Ascending aorta (tissue), 2 donors: ENCODE measurements at places on chromosomes 12 and 14. TPM values are rescaled to one million over a fixed set of nuclear protein-coding genes. Genes with fewer than 3 reads are reported as not detected.

DNA sequence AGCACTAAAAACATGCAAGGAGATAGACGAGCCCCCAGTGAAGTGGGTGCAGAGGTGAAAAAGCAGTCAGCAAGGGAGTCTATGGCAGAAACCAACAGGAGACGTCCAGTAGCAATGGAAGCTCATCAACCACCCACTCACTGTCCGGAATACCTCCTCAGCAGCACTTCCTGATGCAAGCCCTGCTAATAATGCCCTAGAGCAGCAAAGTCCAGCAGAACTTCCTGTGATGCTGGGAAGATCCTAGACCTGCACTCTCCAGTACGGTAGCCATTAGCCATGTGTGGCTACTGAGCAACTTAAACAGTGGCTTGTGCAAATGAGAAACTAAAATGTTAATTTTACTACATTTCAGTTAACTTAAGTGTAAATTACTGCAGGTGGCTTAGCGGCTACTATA lies 11.0 kb downstream of the SERPINA9 start:
- H3K36me3 ChIP-seq: no peaks in the 10 kb centered on the region
- H3K27me3 ChIP-seq: no peaks in the 10 kb centered on the region
- peak; percentile 2 for DNase-seq
- no peak overlapping the region for H3K4me3 ChIP-seq
- no peak overlapping the region for H3K27ac ChIP-seq
- no peaks in the 10 kb centered on the region for H3K4me1 ChIP-seq

- no peak overlapping the region for H3K27ac ChIP-seq
- no peaks in the 10 kb centered on the region for H3K27me3 ChIP-seq
- no peaks in the 10 kb centered on the region for H3K36me3 ChIP-seq
- no peak for DNase-seq
- no peak overlapping the region for H3K4me3 ChIP-seq
Measured at GRCh38 chr12:1616233-1617066, 12.6 kb upstream of the WNT5B start.

- H3K4me3 ChIP-seq: peak within 1 kb of the TSS; percentile 84
- H3K4me1 ChIP-seq: peaks cover 14% of the 10 kb centered on the region
- H3K27me3 ChIP-seq: no peaks in the 10 kb centered on the region
- no peaks in the 10 kb centered on the region for H3K36me3 ChIP-seq
- H3K27ac ChIP-seq: peak within 1 kb of the TSS; percentile 50
Measured at GRCh38 chr14:94173885-94174603, at the start of gene PPP4R4. TSS of gene PPP4R4 (plus strand) at chr14:94174322. CDS start at chr14:94174466, 144 bp downstream.

GRCh38 chr12:114735680-114736374 lies 51.9 kb upstream of the TBX3 start:
- H3K4me3 ChIP-seq: no peak overlapping the region
- H3K27ac ChIP-seq: no peak overlapping the region
- DNase-seq: no peak
- no peaks in the 10 kb centered on the region for H3K36me3 ChIP-seq

DLGAP5 gene
- total RNA-seq: not detected

GRCh38 chr12:55983232-55983842 lies 9.5 kb downstream of the RAB5B start:
- H3K4me3 ChIP-seq: no peak overlapping the region
- peaks cover 55% of the 10 kb centered on the region for H3K36me3 ChIP-seq
- no peaks in the 10 kb centered on the region for H3K4me1 ChIP-seq
- no peak for DNase-seq

TAS2R7 gene
- total RNA-seq: not detected

- H3K27me3 ChIP-seq: no peaks in the 10 kb centered on the region
- H3K36me3 ChIP-seq: no peaks in the 10 kb centered on the region
- H3K27ac ChIP-seq: no peak overlapping the region
- no peak for DNase-seq
- no peaks in the 10 kb centered on the region for H3K4me1 ChIP-seq
Measured at GRCh38 chr14:39232554-39233415, 930 bp upstream of the MIA2 start.

KCNK10 gene
- total RNA-seq: not detected

MMP14 gene
- 178 TPM for total RNA-seq

- no peaks in the 10 kb centered on the region for H3K27me3 ChIP-seq
- peaks cover 6% of the 10 kb centered on the region for H3K36me3 ChIP-seq
- peaks cover 21% of the 10 kb centered on the region for H3K4me1 ChIP-seq
- H3K4me3 ChIP-seq: no peak overlapping the region
- no peak for DNase-seq
Measured at GRCh38 chr14:89207925-89208328, 209.1 kb downstream of the FOXN3 start.

GRCh38 chr12:18681818-18682217 lies 56.0 kb downstream of the PLCZ1 start:
- H3K4me3 ChIP-seq: no peak overlapping the region
- no peaks in the 10 kb centered on the region for H3K36me3 ChIP-seq
- H3K27me3 ChIP-seq: no peaks in the 10 kb centered on the region
- DNase-seq: no peak
